GM12865 (cell line): ENCODE measurements at places on chromosomes 2 and 18.
A peak's percentile ranks its signal among the peaks of the same experiment; 100 is the strongest.

GRCh38 chr2:167132906-167133555 is 244.8 kb downstream of the XIRP2 start:
- no peak for DNase-seq

GRCh38 chr18:71842666-71843065 is 701.5 kb downstream of the CBLN2 start:
- no peak for DNase-seq

- DNase-seq: no peak
Measured at GRCh38 chr2:84249140-84249539, 209.9 kb downstream of the SUCLG1 start.

DNA sequence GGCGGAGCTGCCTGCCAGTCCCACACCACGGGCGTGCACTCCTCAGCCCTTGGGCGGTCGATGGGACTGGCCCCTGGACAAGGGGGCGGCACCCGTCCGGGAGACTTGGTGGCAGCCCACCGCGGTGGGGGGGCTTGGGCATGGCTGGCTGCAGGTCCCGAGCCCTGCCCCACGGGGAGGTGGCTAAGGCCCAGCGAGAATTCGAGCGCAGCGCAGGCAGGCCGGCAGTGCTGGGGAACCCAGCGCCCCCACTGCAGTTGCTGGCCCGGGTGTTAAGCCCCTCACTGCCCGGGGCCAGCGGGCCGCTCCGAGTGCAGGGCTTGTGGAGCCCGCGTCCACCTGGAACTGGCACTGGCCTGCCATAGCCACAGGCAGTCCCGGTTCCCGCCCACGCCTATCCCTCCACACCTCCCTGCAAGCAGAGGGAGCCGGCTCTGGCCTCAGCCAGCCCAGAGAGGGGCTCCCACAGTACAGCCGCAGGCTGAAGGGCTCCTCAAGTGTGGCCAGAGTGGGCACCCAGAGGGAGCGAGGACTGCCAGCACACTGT is 742.9 kb upstream of the DDX18 start:
- DNase-seq: no peak

- DNase-seq: peak; percentile 55
Measured at GRCh38 chr2:135473567-135473966, 57.5 kb downstream of the ZRANB3 start.

DNA sequence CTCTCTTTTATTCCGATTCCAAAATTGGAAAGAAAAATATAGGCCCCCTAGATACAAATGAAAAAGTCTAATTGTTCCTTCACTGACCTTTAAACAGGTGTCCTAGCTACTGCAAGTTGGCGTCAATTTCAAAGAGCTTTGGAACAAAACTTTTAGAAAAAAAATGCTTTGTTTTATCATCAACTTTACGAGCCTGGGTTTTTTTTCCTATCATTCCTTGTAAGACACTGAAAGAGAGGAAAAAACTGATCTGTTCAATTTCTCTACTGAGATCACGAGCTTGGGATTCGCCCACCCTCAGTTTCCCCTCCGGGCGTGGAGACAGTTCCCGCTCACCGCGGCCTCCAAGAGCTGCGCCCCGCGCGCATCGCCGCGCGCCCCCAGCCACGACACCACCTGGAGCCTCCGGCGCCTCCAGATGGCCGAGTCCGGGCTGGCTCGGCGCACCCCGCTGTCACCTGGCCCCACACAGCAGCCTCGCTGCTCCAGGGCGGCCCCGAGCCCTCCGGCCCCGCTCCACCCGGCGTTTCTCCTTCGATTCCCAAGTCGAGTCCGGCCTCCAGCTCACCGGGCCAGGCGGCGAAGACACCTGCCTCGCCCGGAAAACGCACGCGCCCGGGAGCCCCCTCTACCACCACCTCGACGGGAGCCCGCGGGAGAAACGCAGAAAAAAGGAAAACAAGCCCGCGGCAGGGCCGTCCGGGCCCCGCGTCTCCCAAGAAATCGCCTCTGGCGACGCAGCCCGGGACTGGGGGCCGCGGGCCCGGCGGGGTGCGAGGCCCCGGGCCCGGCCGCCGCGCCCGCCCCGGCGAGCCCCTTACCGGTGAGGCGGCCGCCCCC is 656 bp downstream of the TBC1D8 start:
- DNase-seq: peak; percentile 49

DNA sequence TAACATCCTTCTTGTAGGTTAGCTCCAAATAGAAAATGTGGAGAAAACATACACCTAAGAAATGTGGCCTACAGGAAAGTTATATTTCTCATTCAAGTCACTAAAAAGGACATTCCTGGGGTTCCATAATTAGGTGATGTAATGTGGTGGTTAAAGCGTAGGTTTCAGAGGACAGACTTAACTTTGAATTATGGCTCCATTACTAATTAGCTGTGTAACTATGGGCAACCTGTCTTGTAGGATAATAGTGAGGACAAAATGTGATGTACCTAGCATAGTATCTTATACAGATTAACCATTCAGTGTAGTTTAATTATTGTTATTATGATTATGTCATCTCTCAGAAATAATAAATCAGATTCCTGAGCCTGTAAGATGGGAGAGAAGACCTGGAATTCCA is 602.5 kb downstream of the TSN start:
- no peak for DNase-seq

GRCh38 chr2:128506534-128506933 is 187.9 kb upstream of the HS6ST1 start:
- no peak for DNase-seq

GRCh38 chr2:85273738-85274731 is 53.8 kb downstream of the TGOLN2 start:
- DNase-seq: peak; percentile 10

DNA sequence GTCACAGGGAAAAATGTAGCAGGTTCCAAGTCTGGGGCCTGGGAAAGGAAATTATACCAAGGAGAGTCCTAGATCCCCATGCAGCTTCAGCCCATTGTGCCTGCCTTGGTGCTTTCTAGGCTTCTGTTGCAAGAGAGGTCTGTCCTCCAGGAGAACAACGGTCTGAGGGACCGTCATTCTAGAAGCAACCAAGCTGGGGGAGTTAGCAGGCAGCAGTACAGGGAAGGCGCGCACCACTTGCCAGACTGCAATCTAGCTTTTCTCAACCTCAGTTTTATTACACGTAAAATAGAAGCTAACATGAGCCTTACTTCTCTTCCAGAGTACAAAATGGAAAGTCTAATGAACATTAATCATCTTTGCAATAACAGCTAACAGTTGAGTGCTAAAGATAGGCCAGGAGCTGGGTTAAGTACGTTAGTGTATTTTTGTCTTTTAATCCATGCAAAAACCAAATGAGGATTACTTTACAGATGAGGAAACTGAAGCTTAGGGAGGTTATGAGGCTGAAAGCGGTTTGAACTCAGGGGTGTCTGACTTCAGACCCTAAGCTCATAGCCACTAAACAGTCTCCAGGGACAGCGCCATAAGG is 1.9 kb downstream of the TCF23 start:
- DNase-seq: no peak

GRCh38 chr2:40487602-40488001 is 35.7 kb upstream of the SLC8A1 start:
- no peak for DNase-seq

DNA sequence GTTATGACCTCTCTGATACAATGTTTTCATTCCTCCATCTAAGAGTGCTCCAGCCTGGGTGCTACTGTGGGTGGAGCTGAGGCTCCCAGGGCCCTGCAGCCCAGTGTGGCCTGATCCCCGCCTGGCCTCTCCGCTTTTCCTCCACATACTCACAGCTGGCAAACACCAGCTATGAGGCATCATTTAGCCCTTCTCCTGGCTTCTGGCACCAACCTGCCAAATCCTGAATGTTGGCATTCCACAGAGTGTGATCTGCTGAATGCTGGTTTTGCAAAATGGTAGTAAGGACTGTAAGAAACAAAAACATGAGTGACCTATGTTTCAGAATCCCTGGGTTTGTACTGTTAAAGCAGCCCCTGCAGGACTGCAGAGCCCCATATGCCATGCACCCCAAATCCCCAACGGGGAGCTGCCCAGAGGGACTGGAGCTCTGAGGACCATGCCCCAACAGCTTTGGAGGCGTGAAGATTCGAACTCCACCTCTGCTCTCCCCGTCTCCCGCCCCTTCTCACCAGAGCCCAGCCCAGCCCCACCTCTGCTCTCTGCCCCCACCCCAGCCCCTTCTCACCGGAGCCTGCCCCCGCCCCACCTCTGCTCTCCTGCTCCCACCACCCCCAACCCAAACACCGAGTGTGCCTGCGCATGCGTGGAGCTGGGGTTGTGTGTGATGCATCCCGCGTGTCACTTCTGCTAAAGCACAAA is 4.2 kb downstream of the SLC66A2 start:
- no peak for DNase-seq

DNA sequence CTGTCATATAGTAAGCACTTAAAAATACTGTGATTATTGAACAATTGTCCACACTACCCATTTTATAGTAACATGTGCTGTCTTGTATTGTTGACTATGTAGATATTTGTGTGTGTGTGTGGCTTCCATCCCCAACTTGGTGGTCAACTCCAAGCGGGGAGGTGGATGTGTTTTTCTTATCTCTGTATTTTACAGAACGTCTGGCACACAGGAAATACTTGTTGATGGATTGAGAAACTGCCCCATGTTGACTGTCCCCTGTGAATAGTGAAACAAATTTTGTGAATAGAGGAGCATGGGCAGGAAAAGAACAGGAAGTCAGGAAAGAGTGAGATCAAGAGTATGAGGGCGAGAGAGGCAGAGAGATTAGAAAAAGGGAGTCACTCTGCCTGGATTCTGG is 83.6 kb downstream of the CELF4 start:
- DNase-seq: no peak

- DNase-seq: no peak
Measured at GRCh38 chr2:132550946-132551345, 119.1 kb downstream of the LYPD1 start.

- peak; percentile 96 for DNase-seq
Measured at GRCh38 chr2:113173542-113174375, at the start of gene PSD4. PSD4 (plus strand) TSS chr2:113173971; CDS start chr2:113182457, 8,486 bp downstream.

- DNase-seq: no peak
Measured at GRCh38 chr2:3171564-3172264, 205.9 kb downstream of the EIPR1 start.

DNA sequence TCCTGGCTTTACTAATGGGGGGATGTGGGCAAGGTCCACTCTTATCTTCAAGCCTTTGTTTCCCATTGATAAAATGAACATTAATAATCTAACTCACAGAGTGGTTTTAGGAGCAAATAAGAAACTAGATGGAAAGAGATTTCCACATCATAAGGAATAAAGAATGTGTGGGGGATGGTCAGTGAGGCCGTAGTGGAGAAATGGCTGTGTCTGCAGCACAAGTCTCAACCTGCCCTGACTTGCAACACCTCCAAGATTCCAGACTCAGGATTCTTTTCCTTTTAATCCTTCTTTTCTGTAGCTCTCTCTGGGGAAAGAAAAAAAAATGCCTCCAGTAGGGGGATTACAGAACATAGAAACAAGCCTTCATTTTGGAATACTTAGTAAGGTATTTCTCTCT is 124.2 kb upstream of the MEX3C start:
- no peak for DNase-seq

GRCh38 chr2:138432971-138433370 is 68.6 kb upstream of the SPOPL start:
- DNase-seq: peak; percentile 5

GRCh38 chr2:26649322-26649721 is 8.2 kb upstream of the CIB4 start:
- no peak for DNase-seq
